ENCODE measurements at places on chromosomes 3 and 15.
A peak's percentile ranks its signal among the peaks of the same experiment; 100 is the strongest.

GRCh38 chr3:53161450-53161819 lies 426 bp downstream of the PRKCD start:
- peaks cover 25% of the 10 kb centered on the region for H3K4me1 ChIP-seq
- no peak for DNase-seq
- H3K27me3 ChIP-seq = peaks cover 35% of the 10 kb centered on the region
- H3K4me3 ChIP-seq = peak overlapping the region; percentile 82
- H3K27ac ChIP-seq = peak overlapping the region; percentile 71

GRCh38 chr3:128459461-128459820 lies 7.2 kb downstream of the DNAJB8 start:
- H3K27ac ChIP-seq = no peak overlapping the region
- no peaks in the 10 kb centered on the region for H3K36me3 ChIP-seq
- H3K27me3 ChIP-seq = peaks cover 6% of the 10 kb centered on the region
- DNase-seq = no peak
- peaks cover 24% of the 10 kb centered on the region for H3K4me1 ChIP-seq
- H3K4me3 ChIP-seq = no peak overlapping the region

GRCh38 chr15:75636026-75636425 lies 4.0 kb downstream of the IMP3 start:
- DNase-seq = no peak
- no peak overlapping the region for H3K27ac ChIP-seq
- H3K4me1 ChIP-seq = peaks cover 16% of the 10 kb centered on the region
- no peaks in the 10 kb centered on the region for H3K27me3 ChIP-seq

DNA sequence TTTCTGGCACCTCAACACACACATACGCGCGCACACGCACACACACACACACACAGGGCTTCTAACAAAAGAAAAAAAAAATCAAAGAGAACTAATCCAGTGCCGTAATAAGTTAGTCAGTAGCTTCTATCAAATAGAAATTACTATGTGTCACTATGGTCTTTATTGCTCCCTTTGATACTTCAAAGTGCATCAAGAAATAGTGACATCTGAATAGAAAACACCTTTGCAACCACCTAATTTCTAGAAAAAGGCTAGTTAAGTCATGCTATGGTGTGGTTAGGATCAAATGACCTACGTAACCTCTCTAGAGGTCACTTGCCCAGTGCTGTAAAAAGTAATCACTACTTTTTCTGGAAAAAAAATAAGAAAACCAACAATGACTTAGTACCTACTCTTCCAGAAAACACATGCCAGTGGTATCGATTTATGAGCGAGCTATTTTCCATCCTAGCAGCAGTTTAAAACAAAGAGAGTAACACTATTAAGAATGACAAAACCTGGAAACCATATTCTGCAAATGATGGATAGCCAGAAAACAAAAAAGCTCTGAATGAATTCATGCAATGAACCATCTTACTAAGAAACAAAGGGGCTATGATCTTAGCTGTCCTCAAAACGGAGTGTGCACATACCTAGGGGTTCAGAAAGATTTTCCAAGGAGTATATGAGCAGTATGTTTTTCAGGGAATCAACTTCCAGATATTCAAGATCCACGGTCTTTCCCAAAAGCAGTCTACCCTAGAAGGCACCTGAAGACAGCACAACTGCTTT lies 6.8 kb downstream of the AVEN start:
- DNase-seq = no peak
- no peak overlapping the region for H3K27ac ChIP-seq
- H3K4me3 ChIP-seq = no peak overlapping the region
- H3K4me1 ChIP-seq = no peaks in the 10 kb centered on the region
- H3K27me3 ChIP-seq = no peaks in the 10 kb centered on the region
- peaks cover 8% of the 10 kb centered on the region for H3K36me3 ChIP-seq

DNA sequence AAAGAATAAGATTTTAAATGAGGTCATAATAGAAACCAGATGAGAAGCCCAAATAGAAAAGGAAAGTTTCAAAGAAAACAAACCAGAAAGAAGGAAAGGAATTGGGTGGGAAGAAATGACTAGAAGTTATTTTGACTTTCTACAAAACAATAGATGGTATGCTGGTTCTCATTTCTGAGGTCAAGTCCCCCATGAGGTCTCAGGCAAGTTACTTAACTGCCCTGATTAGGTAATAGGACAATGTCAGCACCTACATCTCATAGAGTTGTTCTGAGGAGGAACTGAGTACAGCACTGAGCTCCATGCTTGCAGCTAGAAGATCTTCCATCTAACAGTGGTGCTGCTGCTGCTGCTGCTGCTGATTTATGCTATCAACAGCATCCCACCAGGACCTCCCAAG lies 185.9 kb downstream of the ERC2 start:
- H3K4me3 ChIP-seq = no peak overlapping the region
- no peak for DNase-seq
- H3K27ac ChIP-seq = no peak overlapping the region
- H3K4me1 ChIP-seq = peaks cover 23% of the 10 kb centered on the region
- H3K27me3 ChIP-seq = no peaks in the 10 kb centered on the region

Measured in mesothelial cell of epicardium (in vitro differentiated cells).